Left ventricle myocardium inferior (tissue), 1 donor: ENCODE measurements at places on chromosomes 11 and 22. TPM values are rescaled to one million over a fixed set of nuclear protein-coding genes. Genes with fewer than 3 reads are reported as not detected.

DNA sequence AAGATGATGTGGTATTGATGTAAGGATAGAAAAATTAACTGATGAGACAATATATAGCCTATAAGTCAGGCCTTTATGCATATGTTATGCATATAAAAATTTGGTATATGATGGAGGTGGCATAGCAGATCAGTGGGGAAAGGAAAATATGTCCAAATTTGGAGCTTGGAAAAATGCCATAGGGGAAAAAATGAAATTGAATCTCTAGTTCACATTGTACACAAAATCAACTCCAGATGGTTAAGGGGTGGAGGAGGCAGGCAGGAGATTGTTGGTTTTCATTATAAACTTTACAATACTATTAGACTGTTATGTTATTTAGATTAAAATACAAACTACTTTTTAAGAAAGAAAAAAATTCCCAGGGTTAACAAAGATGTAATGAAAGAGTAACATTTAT is 15.1 kb upstream of the CD3E start:
- DNase-seq: no peak
- no peaks in the 10 kb centered on the region for H3K4me1 ChIP-seq
- no peak overlapping the region for H3K4me3 ChIP-seq
- H3K27me3 ChIP-seq: peaks cover 9% of the 10 kb centered on the region
- H3K36me3 ChIP-seq: no peaks in the 10 kb centered on the region
- H3K27ac ChIP-seq: no peak overlapping the region

PHF21A gene
- total RNA-seq: 36.6 TPM

SPDYC gene
- not detected for total RNA-seq

GRCh38 chr22:27996529-27996925 is 77.5 kb upstream of the PITPNB start:
- no peak for DNase-seq
- peaks cover 64% of the 10 kb centered on the region for H3K36me3 ChIP-seq
- no peak overlapping the region for H3K4me3 ChIP-seq
- H3K4me1 ChIP-seq: peaks cover 9% of the 10 kb centered on the region

GRCh38 chr22:40056559-40056958 is 61.8 kb downstream of the FAM83F start:
- no peaks in the 10 kb centered on the region for H3K36me3 ChIP-seq
- no peak for DNase-seq
- H3K27me3 ChIP-seq: no peaks in the 10 kb centered on the region
- peaks cover 76% of the 10 kb centered on the region for H3K4me1 ChIP-seq
- H3K4me3 ChIP-seq: no peak overlapping the region
- H3K27ac ChIP-seq: no peak overlapping the region

MUC6 gene
- total RNA-seq: not detected

GRCh38 chr11:58654908-58655296 is 32.4 kb downstream of the CNTF start:
- H3K4me1 ChIP-seq: peaks cover 27% of the 10 kb centered on the region
- H3K27ac ChIP-seq: no peak overlapping the region
- DNase-seq: no peak
- H3K27me3 ChIP-seq: peaks cover 3% of the 10 kb centered on the region

NXPE2 gene
- total RNA-seq: 0.22 TPM

DNA sequence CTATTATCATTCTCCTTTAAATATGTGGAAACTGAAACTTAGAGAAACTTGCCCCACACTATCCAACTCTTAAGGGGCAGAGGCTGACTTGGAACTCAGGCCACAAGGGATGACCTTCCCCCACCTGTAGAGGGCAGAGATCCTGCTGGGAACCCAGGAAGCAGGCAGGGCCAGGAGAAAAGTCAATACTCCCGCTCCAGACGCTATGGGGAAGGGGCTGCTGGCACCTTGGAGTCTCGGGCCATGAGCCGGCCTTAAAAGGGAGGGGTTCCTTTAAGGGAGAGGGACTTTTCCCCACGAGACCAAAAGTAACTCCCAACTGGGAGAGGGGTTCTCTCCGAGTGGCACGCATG is 620 bp upstream of the ANO5 start:
- H3K4me1 ChIP-seq: peaks cover 32% of the 10 kb centered on the region
- peak overlapping the region; percentile 86 for H3K27ac ChIP-seq
- peak; percentile 10 for DNase-seq
- H3K27me3 ChIP-seq: peaks cover 5% of the 10 kb centered on the region
- peak overlapping the region; percentile 79 for H3K4me3 ChIP-seq

- H3K36me3 ChIP-seq: no peaks in the 10 kb centered on the region
- H3K4me3 ChIP-seq: no peak overlapping the region
- no peak for DNase-seq
- no peaks in the 10 kb centered on the region for H3K4me1 ChIP-seq
These were observed 8.4 kb upstream of the MRPL11 start for GRCh38 chr11:66447012-66447411.

SFI1 gene
- total RNA-seq: 6.8 TPM

- H3K27me3 ChIP-seq: no peaks in the 10 kb centered on the region
- DNase-seq: peak; percentile 53
- H3K27ac ChIP-seq: peak overlapping the region; percentile 91
- peak overlapping the region; percentile 72 for H3K4me3 ChIP-seq
These were observed 13.2 kb downstream of the PHLDB1 start for GRCh38 chr11:118620529-118621070.

CCDC83 gene
- total RNA-seq: not detected

OR5D13 gene
- total RNA-seq: not detected

GRCh38 chr22:26430600-26430999 is 1.5 kb downstream of the ASPHD2 start:
- peaks cover 64% of the 10 kb centered on the region for H3K27me3 ChIP-seq
- no peak for DNase-seq
- H3K4me1 ChIP-seq: peaks cover 12% of the 10 kb centered on the region
- no peak overlapping the region for H3K4me3 ChIP-seq
- no peaks in the 10 kb centered on the region for H3K36me3 ChIP-seq
